Fibroblast of mammary gland (primary cell): ENCODE measurements at places on chromosomes 12 and 14.

GRCh38 chr12:122841544-122842321 is 6.5 kb downstream of the HIP1R start:
- peak; percentile 64 for DNase-seq

DNA sequence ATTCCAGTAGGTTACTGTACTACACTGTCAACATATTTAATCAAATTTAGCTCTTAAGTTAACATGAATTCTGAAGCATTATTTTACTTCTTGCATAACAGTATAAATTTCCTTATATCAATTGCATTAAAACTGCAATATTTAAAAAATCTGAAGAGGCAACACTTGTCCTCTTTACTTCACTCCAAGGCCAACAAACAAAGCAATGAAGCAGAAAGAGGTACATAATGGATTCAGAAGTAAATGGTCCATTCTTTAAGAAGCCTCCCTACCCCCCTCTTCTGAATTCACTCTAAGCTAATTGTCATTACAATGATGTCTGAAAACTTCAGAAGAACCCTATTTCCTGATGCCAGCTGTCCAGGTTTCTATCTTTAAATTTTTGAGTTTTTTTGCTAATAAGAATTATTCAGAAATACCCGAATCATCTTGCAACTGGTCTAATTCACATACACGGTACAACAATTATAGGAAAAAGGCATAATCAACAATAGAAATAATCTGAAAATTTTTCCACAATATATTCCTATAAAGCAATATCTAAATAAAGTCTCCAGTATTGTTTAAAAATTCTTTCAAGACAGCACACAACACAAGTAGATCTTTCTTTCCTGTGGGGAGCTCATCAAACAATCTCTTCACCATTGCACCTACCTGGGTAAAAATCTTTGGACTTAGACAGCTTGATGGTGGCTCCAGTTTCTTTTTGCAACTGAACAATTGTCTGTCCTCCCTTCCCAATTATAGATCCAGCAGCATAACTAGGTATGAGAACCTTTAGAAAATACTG is 2.9 kb downstream of the NOVA1 start:
- DNase-seq: peak; percentile 12

DNA sequence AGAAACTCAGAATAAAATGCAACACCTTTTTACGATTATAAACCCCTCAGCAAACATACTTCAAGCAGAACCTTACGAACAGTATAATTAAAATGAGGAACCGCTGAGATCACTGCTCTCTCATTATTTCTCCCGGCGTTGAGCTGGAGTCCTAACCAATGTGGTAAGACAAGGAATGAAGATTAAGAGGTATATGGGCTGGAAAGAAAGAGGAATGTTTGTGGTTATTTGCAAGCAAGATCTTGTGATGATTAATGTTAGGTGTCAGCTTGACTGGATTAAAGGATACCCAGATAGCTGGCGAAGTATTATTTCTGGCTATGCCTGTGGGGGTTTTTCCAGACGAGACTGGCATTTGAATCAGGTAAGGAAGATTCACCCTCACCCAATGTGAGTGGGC is 10.3 kb upstream of the ZNF84 start:
- no peak for DNase-seq

DNA sequence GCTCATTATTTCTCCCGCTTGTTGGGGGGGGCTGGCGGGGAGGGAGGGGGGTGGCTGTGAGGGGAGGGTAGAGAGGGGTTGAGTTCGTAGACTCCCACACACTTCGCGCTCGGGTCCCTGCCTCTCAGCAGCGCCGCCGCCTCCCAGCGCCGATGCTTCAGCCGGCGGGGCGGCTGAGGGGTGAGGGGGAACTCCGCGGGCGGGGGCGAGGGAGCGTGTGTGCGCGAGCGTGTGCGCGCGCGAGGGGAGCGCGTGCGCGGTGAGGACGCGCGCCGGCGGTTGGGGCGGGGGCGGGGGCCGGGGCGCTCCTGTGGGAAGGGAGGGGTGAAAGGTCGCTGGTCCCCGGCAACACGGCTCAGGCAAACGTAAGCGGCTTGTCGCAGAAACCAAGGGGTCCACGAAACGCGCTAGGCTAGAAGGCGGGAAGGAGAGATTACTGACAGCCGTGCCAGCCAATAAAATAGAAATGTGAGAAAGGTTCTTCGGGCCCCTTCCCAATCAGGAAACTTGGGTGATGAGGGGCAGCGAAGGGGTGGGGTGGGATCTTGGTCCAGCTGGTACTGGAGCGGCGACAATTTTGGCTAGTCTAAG is 343 bp upstream of the NOVA1 start:
- DNase-seq: peak; percentile 94

DNA sequence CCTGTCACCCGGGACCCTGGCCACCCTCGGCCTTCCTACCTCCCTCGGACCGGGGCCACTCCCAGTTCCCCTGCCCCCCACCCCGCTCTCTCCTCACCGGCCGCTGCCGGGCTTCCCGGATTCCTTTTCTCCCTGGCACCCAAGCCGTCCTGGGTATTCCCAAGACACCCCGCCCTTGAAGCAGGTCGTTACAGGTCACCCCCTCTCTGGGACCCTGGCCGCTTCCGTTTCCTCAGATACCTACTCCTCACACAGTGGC is 493 bp downstream of the NUMB start:
- DNase-seq: no peak

DNA sequence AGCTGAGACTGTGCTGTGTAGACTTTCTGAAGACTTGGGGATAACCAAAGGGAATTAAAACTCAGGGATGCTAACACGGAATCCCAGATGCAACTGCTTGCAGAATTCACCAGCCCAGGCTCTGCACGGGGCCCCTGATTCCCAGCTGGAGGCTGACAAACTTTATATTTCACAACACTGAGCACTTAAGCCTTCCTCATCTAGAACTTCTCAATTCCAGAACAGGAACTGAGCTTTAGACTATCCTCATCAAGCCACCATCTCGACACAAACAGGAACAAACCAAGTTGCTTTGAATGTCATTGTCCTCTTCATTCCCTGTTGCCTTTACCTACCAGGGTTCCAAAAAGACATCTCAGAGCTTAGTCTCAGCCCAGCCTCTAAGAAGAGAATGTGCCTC is 22.2 kb downstream of the CCDC63 start:
- DNase-seq: no peak

GRCh38 chr14:24908592-24909236 is 141.2 kb downstream of the STXBP6 start:
- DNase-seq: no peak

DNA sequence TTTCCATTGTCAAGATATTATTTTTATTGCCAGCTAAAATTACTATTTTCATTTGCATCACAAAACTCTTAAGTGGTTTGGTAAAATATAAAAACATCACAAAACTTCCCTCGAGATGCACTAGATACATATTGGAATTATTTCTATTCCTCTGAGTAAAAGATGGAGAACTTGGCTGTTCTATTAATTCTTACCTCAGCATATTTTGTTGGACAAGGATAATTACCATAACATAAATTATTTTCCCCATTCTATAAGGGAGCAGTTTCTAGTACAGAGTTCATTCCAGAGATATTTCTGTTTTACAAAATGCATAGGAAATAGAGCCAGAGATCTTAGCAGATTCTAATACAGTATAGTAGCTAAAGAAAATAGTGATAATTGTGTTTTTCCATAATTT is 42.6 kb upstream of the PTHLH start:
- DNase-seq: no peak

GRCh38 chr14:61551384-61551783 is 143.9 kb upstream of the HIF1A start:
- no peak for DNase-seq

- no peak for DNase-seq
Observed at GRCh38 chr12:116556964-116557698, 2.0 kb upstream of the MAP1LC3B2 start.

DNA sequence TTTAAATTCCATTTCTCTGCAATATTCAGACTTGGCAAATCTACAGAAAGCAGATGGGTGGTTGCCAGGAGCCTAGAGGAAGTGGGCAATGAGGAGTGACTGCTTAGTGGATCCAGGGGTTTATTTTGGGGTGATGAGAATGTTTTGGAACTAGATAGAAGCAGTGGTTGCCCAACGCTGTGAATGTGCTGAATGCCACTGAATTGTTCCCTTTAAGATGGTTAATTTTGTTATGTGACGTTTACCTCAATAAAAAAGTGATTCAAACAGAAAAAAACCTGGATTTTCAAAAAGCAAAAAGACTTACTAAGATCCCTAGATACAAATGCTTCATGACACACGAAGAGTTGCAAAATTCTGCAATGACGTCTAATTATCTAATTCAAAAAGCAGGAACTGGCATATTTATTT is 34.2 kb downstream of the DAO start:
- DNase-seq: peak; percentile 45

DNA sequence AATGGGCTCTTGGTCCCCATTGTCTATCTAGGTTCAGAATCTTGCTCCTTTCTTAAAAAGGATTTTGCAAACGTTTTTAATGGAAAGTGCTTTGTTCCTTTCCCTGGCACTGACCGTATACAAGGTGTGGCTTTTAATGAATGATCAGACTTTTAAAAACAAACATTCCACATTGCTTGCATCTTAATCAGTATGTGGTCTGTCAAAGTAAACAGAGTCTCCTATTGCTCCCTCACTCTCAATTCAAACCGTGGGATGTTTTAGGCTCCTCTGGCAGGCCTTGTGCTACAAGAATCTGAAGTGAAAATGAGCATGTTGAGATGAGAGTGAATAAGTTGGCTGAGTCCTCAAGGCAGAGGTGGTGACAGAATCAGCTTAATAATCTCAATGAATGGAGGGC is 107.0 kb downstream of the VRK1 start:
- no peak for DNase-seq

- peak; percentile 42 for DNase-seq
Observed at GRCh38 chr12:52884526-52885293, 20.2 kb downstream of the KRT8 start.

DNA sequence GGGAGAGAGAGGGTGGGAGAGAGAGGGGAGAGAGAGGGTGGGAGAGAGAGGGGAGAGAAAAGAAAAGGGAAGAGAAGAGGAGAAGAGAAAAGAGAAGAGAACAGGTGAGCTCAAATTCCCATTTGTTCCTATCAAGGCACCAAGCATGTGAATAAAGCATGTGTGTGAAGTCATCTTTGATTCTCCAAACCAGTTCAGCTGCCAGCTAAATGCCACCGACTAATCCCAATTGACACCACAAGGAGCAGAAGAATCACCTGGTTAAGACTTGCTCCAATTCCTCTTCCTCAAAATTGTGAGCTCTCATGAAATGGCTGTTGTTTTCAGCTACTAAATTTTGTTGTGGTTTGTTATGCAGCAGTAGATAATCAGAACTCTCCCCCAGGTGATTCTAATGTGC is 188.9 kb downstream of the TMX1 start:
- DNase-seq: no peak

DNA sequence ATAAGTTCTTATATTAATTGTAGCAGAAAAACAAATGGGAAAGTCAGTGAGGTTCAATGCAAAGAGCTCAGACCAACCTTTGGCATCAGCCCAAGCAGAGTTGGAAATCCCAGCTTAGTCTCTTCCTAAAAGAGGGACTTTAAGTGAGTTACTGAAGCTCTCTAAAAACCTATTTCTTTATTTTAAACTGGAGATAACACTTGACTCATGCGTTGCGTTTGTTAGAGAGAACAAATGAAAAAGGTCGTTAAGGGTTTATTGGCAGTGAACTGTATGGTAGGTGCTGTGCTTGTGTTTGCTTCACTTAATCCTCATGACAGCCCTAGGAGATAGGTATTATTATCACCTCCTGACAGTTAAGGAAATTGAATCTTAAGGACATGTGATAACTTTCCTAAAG is 396.5 kb downstream of the RAD51B start:
- DNase-seq: no peak

DNA sequence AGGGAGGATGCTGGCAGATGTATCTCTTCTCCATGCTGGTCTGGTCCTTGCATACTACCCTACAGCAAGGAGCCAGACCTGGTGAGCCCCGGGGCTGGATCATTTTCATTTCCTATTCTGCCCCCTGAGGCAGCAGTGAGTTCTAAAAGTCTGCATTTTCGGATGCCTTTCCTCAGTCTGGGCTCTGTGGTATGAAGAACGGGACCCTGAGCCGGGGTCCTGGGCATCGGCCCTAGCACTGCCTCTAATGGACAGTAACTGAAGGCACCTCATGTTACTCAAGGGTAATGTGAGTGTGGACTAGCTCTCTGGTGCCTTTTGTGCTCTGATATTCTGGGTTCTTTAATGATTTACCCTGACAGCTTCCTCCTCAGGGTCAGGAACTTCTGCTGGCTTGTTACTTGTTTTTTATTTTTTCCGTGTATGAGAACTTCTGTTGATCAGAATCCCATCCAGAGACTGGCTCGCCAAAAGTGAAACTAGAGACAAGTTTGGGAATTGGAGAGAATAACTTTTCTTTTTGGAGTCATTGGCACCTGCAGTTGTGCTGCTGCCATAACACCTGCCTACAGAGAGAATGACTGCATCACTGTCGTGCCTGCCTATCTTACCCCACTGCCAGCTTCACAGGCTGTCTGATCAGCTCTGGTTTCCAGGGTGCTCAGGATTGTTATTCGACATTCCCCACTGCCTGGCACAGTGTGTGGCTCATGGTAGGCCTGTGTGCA is 62.3 kb downstream of the SUSD6 start:
- no peak for DNase-seq
